ENCODE measurements at places on chromosomes 3 and 15.
A peak's percentile ranks its signal among the peaks of the same experiment; 100 is the strongest.

GRCh38 chr15:100671858-100672543, 69.6 kb downstream of the ASB7 start:
- DNase-seq: no peak

DNA sequence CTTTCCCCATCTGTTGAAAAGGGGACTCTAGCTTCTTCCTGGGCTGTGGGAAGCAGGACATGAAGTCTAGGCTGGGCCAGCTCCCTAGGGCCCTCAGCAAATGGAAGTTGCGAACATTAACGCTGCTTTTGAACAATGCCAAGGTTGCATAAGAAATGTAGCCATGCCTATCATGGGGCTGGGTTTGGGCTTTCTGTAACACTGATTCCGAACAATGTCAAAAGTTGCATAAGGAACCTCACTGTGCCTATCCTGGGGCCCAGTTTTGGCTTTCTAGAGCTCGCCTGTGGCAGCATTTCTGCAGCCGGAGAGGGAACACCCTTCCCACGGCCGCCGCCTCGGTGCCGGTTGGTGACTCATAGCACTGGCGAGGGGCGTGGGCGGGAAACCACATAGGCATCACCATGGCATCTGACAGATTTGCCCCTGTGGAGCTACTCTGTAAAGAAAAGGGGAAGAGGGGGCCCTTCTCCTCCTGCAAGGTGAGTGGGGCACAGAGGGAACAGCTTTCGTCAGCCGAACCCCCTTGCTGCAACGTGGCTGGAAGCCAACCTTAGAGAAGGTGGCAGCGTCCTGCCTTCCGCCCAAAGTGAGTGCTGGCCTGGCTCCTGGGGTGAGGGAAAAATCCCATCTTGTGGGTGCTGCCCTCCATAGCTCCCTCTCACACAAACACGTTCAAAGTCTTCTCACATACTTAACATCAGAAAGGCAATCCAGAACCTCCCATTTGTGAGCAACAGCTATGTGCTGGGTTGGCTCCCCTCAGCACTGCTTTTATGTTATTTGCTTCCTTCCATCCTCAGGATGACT, 46.6 kb upstream of the ATP2B2 start:
- no peak for DNase-seq

GRCh38 chr3:64055076-64055475, 31.8 kb upstream of the PSMD6 start:
- DNase-seq: no peak

- no peak for DNase-seq
Observed at GRCh38 chr3:187855131-187855530, 109.9 kb upstream of the BCL6 start.

DNA sequence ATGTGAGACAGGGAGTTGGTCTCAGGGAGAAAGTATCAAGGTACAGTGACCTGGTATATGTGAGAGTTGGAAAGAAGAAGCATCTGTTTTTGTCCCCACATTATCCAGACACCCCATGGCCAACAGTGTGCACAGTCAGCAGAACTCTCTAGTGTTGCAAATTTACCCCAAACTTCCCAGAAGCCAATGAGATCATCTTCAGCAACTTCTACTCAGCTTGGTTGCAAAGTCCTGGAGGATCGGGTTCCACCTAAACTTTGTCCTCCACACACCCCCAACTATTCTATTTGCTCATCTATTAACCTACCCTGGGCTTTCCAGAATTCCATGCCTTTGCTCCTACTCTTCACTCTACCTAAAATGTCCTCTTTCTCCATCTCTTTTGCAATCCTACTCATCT, 15.7 kb downstream of the RBSN start:
- DNase-seq: no peak

GRCh38 chr3:159277814-159278213, 476.0 kb downstream of the MFSD1 start:
- DNase-seq: no peak

GRCh38 chr15:84847382-84847781, 30.2 kb downstream of the ALPK3 start:
- DNase-seq: no peak

GRCh38 chr15:84400820-84401219, 165.2 kb downstream of the GOLGA6L4 start:
- no peak for DNase-seq

DNA sequence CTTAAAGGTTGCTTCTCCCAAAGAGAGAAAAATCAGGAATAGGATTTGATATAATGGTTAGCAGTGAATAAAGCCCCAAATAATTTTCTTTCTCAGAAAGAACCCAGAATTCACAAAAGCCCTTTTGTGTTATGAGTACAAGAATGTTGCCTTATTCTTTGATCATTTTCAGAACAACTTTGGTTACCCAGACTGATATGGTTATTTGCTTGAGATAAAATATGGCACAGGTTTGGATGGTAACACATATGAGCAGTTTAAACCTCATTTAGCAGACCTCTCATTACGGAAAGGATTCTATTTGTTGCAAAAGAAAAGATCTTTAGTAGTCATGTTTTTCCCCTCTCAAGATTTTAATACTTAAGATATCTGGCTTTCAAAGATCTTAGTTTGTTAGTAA, 104.8 kb upstream of the MEX3B start:
- DNase-seq: no peak

- no peak for DNase-seq
Observed at GRCh38 chr15:74543583-74543982, 2.6 kb downstream of the ARID3B start.

- no peak for DNase-seq
Observed at GRCh38 chr3:125375950-125376679, 990 bp upstream of the ZNF148 start.

- DNase-seq: no peak
Observed at GRCh38 chr3:58043933-58044332, 35.7 kb downstream of the FLNB start.

DNA sequence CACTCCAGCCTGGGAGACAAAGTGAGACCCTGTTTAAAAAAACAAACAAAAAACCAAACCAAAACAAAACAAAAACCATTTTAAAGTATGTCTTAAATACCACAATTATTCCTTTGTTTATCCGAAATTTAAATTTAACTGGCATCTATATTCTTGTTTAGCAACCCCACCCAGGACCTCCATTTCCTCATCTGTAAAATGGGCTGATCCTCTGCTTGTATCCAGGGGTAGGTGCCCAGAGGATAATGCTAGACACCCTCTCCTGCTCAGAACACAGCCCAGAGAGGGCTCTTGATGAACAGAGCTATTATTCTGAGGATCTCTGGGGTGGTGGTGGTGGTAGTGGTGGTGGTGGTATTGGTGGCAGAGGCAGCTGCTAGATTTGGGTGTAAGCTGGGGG, 9.8 kb downstream of the SH2D7 start:
- no peak for DNase-seq

DNA sequence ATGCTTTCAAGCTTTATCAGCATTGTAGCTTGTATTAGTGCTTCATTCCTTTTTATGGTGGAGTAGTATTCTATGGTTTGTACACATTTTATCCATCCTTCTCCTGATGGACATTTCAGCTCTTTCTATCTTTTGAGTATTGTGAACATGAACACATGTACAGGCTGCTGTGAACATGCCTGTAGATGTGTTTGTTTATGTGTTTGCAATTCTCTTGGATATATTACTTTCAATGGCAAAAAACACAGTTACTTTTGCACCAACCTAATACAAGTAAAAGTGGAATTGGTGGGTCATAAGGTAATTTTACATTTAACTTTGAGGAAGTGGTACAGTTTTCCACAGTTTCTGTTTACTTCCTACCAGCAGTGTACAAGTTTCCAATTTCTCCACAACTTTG, 180.4 kb downstream of the FNDC3B start:
- DNase-seq: no peak

DNA sequence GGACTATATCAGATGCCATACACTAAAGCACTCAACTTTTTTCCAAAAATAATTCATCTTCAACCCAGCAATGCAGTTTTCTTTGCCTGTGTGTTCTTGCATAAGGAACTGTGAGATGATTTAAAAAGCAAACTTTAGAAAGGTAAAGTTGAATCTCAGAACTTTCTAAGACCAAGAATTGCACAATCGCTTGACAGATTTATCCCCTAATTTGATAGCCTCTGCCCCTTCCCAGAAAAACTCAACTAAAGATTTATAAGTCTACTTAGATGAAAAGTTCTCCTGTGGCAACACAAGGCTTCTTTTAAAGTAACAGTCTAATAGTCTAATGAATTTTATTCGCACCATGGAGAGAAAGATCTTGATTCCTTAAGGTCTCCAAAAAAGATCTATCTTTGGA, 259.3 kb downstream of the MAGI1 start:
- no peak for DNase-seq

DNA sequence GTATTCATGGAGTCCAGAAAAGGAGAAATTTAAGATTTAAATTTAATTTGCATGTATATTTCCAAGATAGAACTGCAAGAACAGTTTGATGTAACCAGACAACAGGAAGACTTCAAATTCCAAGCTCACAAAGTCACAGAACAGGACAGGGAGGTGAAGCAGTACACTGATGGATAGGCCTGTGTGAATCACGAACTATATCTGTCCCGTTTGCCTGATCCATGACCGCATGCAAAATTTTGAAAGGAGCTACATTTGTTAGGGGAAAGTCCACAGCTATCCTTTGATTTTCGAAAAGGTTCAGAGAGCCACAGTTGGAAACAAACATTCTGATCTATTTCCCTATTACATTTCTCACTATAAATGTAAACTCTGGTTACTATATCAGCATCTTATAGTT, 79.5 kb upstream of the SLC12A8 start:
- DNase-seq: no peak

- DNase-seq: no peak
Observed at GRCh38 chr15:48433226-48433886, 102.1 kb downstream of the DUT start.

- DNase-seq: no peak
Observed at GRCh38 chr3:10374311-10374710, 53.4 kb upstream of the SEC13 start.

- DNase-seq: peak; percentile 40
Observed at GRCh38 chr3:157248590-157249422, 88.9 kb upstream of the CCNL1 start.

GRCh38 chr15:51732646-51733045, 4.8 kb downstream of the LYSMD2 start:
- no peak for DNase-seq

- no peak for DNase-seq
Observed at GRCh38 chr3:37519661-37520060, 342.0 kb upstream of the CTDSPL start.

DNA sequence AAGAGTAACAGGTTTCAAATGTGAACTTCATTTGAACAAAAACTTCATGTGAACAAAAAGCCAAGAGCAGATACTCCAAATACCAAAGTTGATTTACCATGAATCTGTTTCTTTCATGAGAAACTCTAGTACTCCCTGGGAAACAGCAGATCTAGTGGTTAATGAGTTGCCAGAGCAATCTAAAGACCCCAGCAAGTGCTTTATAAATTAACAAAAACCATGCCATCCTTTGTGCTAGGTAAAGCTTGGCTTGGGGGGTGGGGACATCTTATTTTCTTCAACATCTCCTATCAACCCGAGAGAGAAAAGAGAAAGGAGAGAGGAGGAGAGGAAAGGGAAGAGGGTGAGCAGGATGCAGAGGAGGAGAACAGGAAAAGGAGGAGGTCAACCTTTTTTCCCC, 100.7 kb downstream of the TBL1XR1 start:
- DNase-seq: no peak

- DNase-seq: no peak
Observed at GRCh38 chr15:59259137-59259943, 52.7 kb downstream of the LDHAL6B start.

GRCh38 chr3:38507120-38507519, 11.0 kb downstream of the EXOG start:
- no peak for DNase-seq

GRCh38 chr15:95259965-95260364, 1028.6 kb downstream of the MCTP2 start:
- no peak for DNase-seq

DNA sequence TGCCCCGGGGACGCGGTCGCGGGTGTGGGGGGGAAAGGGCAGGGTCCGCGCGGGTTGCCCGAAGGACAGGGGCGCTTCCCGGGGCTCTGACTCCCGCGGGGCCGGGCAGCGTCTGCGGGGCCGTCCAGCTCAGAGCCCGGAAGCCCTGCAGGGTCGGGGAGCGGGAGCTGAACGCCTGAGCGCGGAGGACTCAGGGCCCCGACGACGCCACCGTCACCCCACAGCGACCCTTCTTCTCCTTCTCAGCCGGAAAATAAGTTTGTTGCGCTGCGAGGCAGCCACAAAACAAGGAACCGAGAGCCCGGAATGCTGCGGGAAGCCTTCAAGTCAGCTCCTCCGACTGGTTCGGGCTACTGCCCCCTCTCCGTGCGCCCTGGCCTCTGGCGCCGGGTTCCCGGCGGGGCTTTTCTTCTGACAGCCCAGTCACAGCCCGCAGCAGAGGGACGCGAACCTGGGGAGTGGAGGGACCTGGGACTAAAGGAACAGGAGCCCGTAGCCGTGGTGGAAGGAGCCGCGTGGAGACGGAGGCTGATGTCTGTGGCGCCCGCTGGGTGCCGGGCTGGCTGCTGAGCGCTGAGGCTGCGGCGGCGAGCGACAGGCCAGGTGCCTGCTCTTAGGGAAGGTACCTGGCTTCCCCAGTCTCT, 484 bp downstream of the CNTN4 start:
- DNase-seq: peak; percentile 49

DNA sequence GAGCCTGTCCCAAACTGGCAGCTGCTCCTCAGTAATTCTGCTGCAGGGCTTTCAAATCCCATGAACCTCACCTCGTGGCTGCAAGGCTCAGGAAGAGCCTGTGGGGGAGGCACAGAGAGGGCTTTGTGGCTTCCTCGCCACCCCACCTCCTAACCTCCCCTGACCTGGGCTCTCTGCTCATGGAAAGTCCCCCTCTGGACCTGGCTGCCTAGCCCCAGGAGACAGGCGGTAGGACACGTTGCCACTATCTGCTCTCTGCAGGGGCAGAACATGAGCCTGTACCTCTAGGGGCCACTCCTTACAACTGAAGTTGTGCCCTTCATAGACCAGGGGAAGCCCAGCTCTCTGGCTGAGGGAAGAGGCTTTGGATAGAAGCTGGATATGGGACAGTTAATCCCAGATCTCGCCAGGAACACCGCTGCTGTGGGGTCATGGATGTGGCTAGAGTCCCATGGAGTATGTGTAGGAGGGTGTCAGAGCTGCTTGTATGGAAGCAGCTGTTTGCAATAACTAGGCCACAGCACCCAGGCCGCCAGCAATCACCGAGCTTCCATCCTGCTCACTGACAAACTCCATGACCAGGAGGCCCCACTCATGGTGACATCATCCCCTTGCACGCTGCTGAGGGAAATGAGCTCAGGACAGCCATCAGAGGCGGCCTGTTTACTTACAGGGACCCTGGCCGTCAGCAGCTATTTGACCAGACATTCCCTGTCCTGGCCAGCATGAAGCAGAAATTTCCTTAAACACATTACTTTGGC, 34.0 kb upstream of the CILP start:
- DNase-seq: peak; percentile 85

DNA sequence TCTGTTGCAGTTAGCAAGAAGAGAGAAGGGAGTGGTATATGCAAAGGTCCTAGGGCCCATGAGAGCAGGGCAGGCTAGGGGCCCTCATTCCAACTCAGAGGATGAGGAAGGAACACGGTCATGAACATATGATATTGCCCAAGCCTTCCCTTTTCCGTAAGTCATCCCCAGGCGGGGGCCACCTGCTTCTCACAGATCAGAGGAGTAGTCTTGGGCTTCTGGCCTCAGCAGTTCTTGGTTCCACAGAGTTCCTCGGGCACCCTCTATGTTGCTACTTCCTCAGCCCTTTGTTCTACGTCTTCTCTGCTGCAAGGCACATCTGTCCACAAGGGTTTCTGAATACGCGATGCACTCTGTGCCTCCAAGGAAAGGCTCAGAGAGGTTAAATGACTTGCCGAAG, 25.3 kb downstream of the EPHB3 start:
- DNase-seq: no peak
